ENCODE measurements at places on chromosomes 4 and X.

DNA sequence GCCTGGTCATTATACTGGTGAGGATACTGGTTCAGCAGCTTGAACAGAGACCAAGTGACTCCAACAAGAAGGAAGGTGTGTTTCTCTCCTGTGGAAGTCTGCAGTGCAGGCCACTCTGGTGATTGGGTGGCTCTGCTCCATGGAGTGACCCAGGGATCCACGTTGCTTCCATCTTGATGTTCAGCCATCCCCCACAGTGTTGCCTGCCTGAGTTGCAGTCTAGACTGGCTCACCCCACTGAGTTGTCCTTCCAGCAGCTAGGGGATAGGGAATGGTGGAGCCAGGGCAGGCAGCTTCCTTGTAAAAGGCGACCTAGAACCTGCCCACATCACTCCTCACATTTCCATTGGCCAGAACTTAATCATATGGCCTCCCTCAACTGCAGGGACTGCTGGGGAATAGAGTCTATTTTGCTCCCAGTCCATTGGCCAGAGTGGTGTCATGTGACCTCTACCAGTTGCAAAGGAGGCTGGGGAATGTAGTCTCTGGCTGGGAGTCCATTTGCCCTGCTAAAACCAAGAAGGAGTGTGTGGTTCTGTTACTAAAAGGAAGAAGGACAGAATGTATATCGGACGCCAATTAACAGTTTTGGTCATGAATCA, 8.0 kb downstream of the MAN2B2 start:
- DNase-seq: no peak

DNA sequence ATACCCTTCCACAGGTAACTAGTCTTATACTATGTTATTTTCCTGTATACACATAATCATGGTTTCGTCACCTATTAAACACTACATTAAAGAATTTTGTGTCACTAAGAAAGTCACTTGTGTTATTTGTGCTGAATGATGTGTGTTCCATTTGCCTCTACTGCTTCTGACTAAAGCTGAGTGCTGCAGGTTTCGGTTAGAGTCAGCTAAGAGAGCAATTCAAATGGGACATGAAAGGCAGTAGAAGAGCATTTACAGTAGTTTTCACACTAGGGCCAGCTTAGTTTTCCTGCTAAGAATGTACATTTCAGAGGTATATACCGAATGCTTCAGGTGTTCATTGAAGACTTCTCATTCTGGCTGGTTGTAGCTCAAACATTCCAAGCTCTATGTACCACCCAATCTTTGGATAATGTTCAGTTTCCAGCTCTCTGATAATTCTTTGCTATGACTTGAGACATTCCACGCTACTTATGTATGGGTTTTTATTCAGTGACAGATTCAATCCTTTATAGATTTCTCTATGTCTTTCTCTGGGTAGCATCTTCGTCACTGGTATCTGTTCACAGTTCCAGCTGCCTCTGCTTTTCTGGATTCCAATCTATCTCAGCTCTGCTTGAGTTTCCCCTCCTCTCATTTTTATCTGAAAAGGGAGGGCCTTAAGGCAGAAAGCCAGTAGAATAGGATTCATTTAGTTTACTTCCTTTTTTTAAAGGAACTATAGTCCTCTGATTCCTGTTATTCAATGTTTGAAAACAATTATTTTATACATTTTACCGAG, 164.4 kb downstream of the CXXC4 start:
- DNase-seq: no peak

GRCh38 chr4:1164444-1164843, 7.9 kb downstream of the SPON2 start:
- no peak for DNase-seq

DNA sequence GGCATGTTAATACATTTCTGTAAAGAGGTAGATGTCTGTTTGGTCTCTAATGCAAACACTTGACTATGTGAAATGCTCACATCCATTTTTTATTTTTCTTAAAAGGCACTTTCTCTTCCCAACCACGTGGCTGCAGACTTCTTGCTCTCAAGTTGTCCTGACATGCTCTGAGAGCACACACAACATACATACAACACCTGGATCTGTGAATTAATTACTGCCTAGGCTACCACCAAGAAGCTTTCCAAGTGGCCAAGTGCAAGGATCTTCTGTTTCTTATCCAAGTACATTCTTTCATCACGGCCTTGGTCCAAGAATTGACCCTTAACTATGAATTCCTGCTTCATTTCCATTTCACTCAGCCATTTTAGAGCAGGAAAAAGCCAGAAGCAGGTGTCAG, 110.8 kb downstream of the SPRY1 start:
- DNase-seq: no peak

DNA sequence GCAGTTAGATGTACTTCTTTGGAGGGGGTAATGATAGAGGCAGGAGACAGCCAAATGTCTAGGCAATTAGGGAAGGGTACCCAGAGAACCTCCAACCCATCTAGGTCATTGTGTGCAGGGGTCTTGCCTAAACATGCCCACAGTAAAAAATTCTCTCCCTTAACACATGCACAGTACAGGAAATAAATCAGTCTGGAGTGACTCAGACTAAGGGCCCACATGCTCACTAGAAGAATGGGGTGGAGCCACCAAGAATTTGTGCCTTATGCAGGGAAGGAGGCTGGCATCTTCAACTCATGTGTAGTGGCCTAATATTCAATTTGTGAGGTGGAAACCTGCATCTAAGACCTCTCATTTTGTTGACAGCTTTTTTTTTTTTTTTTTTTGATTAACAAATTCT, 945.3 kb upstream of the GRIA3 start:
- no peak for DNase-seq

- no peak for DNase-seq
These were observed 229.9 kb upstream of the AFF2 start for GRCh38 chrX:148270499-148270898.

- DNase-seq: no peak
These were observed 493.1 kb downstream of the IL15 start for GRCh38 chr4:142129473-142129872.

DNA sequence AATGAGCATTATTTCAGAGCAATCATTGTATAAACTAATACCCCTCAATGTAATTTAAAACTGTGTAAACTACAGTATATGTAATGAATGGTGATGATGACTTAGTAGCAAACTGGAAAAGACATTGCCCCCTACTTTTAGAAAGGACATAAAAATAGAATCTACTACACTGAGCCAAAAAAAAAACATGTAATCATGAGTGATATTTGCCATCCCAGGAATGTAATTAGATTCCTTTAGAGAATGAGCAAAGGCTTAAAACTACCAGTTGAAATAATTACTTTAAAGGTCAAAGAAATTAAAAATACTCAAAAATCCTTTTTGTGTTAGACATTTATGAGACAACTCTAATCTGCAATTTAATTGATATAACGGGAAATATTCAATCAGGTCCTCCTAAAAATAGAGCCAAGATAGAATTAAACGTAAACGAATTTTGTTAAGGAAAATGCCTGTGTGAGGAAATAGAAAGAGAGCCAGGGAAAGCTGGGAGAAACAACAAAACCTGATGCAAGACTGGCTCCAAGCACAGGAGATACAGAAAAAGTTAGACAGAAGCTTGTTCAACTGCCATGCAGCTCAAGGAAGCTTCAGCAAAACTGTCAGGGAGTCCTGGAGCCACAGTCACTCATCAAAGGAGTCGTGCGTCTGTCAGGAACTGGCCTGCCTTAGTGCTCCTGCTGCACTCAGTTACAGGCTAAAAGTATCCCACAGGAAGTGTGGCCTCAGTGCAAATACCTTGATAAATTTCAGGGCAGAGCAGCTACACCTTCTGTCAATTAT, 655.7 kb upstream of the INTU start:
- DNase-seq: no peak

GRCh38 chr4:102478186-102478585, 23.0 kb upstream of the NFKB1 start:
- DNase-seq: no peak

GRCh38 chrX:133495464-133496391, 80.4 kb upstream of the GPC4 start:
- no peak for DNase-seq

GRCh38 chrX:24125028-24125612, 24.4 kb upstream of the ZFX start:
- DNase-seq: no peak

DNA sequence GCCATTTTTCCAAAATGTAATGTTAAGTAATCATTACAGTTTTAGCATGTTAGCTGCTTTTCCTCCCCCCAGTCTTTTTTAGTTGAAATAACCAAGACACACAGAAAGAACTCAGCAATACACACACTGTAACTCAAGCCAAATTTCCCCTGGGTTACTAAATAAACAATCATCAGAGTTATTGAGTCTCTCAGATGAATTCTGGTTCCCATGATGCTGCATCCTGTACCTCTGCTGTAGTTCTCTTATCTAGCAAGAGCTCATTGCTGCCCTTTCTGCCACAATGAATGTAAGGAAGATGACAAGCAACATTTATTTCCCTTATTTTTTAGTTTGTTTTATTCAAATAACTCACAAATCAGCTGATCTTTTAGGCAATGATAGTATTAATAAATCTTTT, 185.1 kb downstream of the ARHGAP6 start:
- DNase-seq: no peak

DNA sequence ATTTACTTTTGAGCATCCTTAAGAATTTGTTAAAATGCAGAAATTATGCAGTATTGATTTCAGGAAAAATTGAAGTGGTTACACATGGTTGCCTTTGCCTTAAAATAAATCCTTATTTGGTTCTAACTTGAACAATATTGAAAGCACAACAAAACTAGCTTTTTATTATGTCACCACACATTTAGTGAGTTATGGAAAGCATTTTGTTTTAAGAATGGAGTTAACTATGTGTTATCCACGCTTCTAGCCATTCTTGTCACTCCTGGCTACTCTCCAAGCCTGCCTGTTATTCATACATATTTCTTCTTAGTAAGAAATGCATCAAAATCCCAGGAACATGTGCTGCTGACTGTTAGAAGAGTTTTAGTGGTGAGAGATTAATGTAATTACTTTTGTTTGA, 73.9 kb downstream of the FAT4 start:
- no peak for DNase-seq

DNA sequence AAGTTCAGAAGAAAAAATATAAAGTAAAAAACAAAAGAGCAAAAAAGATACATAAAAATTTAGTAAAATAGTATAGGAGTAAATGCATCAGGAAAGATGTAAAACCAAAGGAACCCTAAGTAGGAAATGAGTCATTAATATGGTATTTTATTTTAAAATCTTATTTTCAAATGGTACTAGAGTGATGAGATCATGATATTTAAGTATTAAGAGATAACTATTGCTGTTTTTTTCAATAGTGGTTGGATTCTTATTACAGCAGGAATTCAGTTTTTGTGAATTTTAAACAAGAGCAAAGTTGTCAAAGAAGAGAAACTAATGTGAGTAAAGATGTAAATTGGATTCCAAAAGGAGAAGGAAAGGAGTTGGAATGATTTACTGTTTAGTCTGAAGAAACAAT, 20.0 kb downstream of the EMCN start:
- no peak for DNase-seq
